Esophagus squamous epithelium (tissue), 5 donors: ENCODE measurements at places on chromosomes 16 and 17.

DNA sequence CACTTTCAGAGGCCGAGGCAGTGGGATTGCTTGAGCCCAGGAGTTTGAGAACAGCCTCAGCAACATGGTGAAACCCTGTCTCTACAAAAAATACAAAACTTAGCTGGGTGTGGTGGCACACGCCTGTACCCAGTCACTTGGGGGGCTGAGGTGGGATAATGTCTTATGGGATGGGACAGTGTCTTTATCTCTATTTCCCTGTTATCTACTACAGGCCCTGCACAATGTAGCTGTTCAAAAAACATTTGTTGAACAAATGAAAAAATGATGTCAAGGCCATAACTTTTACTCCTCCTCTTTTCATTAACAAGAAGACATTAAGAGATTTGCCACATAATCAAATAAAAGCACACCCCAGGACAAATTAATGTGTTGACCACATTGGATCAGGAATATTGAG is 13.8 kb downstream of the TUBG1 start:
- no peak for DNase-seq

DNA sequence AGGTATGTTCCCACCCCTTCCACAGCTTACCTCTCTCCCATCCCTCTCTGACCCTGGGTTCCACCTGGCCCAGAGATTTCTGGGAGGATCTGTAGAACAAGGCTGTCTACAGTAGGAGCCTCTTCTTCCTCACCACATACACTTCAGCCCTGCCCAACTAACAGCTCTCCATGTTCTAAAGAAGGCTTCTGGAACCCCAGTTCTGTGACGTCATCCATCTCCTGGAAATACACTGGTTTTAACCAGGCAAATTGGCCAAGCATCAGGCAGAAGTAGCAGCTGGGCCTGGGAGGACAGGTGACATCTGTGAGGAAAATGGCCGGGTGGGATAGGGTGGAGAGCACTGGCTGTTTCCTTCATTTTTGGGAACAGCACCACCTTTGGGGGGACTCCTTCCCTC is at the start of gene LYZL6:
Gene LYZL6, minus strand, starts transcription at position 177 of the 400 bp plus-strand sequence. CDS start 4,357 bp downstream, outside the sequence.
- DNase-seq = no peak

GRCh38 chr16:57680842-57681375 is 12.8 kb downstream of the ADGRG3 start:
- DNase-seq = no peak

GRCh38 chr17:40283662-40284061 is 4.0 kb upstream of the CDC6 start:
- DNase-seq = no peak

DNA sequence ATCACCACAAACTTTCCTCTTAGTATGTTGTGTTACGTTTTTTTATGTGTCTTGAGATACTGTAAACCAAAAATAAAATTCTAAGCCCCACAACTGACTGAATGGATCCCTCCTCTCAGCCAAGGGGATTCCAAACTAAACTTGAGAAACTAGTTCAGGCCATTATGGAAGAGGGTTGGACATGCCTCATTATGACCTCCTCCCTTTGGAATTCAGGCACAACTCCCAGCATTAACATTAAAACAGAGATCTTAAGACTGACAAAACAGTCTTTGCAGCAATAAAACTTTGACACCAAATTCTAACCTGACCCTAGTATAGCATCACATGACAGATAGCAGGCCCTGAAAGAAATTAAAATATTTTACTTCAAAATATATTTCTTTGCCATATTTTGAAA is 51.1 kb upstream of the SLC47A1 start:
- no peak for DNase-seq

DNA sequence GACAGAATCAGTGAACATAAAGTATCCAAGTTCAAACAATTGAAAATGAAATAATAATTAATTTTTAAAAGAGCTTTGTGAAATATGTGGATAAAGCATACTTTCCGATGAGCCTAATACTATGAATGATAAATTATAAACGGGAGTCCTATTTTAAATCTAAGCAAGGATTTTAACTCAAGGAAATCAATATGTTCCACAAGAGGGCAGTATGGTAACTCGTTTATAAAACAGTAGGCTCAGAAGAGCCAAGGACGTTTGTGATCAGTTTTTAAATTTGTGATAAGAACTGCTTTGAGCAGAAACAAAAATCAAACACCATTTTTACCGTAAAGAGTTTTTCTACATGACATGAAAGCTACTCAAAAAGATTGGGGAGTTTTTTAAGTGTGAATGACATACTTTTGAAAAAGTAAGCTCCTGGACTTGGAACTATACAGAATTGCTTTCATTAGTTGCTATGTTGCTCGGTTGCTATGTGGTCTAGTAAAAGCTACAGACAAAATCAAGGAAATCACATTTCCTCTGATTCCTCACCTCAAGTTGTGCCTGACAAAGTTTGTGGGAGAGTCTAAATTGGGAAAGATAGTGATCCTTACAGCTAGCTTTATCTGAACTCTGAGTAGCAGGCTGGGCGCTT is 11.8 kb upstream of the TEKT1 start:
- no peak for DNase-seq

DNA sequence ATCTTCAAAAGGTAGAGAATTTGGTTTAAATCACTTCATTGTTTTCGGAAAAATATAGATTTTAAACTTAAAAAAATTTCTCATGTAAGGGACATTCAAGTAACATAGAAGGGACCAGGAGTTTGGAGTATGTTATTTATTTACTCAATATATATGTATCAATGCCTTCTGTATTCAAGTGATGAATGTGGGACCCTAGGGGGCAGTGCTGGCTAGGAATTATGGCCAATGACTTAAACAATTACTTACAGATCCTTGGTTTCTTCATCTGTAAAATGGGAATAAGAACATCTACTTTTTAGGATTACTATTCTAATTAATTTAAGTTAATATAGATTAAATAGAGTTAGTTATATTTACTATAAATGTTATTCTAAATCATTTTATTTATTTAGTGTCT is 886.3 kb upstream of the RBFOX1 start:
- DNase-seq = no peak
